Suprapubic skin (tissue), 4 donors: ENCODE measurements at places on chromosomes 3 and 15. TPM values are rescaled to one million over a fixed set of nuclear protein-coding genes. Genes with fewer than 3 reads are reported as not detected.

Gene GOLGA8J
- not detected for total RNA-seq

- no peak for DNase-seq
Observed at GRCh38 chr3:71979175-71979574, 194.2 kb upstream of the PROK2 start.

DNA sequence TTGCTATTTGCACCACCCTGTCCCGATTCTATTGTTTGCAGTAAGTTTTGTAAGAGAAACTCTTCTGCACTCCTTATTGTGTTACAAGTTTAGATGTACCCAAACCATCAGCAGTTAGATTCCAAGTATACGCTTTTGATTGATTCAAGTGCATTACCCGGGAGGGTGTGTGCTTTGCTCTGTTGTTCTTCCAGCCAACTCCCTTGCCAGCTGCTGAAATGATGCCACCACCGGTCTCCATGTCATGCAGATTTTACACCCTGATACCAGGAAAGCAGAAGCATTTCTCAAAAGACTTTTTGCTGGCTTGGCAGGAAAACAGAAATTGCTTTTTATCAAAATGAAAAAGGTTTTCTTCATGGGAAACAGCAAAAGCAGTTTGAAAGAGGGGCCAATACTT lies 1006.6 kb upstream of the CFAP20DC start:
- no peak for DNase-seq

Gene BTLA
- not detected for total RNA-seq

Gene INKA1
- total RNA-seq, result 32.7 TPM

GRCh38 chr15:66171841-66172240 lies 81.7 kb downstream of the MEGF11 start:
- DNase-seq, result no peak

DNA sequence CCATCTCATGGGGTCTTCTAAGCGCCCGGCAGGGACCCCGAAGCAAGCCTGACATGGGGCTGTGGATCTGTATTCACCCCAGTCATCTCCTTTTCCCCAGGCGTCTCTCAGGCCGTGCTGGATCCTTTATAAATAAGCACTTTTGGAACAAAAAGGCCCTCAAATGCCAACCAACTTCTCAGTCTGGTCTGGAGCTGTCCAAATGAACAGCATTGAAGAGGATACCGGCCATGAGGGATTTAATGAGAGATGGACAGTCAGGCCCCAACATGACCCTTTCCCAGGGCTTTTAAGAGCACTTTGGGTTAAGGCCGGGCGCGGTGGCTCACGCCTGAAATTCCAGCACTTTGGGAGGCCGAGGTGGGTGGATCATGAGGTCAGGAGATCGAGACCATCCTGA lies 89.2 kb upstream of the SPATA12 start:
- no peak for DNase-seq

Gene TERC
- total RNA-seq, result 45.8 TPM

- DNase-seq, result no peak
Observed at GRCh38 chr3:128174675-128175590, 21.7 kb downstream of the EEFSEC start.

DNA sequence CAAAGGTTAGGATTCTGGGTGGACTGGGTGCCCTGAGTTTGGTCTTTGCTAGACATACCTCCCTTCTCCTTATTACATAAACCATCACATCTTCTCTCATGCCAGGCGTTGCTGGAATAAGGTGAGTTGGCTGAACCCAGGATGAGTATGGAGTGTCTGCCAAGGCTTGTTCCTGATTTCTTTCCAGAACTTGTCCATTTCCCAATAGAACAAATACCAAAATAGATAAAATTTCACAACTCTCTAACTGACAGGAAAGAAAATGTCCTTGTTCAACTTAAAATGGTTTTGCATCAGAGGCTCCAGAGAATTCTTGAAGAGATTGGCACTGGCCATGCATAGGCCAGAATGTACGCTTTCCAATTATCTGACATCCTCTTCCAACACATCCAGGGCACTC lies 291.9 kb downstream of the IGSF11 start:
- DNase-seq, result no peak

- no peak for DNase-seq
Observed at GRCh38 chr15:23854203-23854911, 167.3 kb upstream of the NDN start.

DNA sequence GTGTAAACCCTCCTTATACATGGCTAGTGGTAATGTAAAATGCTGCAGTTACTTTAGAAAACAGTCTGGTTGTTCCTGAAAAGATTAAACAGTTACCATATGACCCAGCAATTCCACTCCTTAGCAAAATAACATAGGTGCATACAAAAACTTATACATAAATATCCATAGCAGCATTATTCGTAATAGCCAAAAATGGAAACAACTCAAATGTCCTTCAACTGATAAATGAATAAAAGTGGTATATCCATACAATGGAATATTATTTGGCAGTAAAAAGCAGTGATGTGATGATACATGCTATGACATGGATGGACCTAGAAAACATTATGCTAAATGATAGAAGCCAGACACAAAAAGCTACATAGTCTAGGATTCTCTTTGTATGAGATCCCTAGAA lies 31.6 kb upstream of the SIN3A start:
- no peak for DNase-seq

Gene SCG5
- total RNA-seq, result not detected

Gene RASL12
- 7.2 TPM for total RNA-seq

GRCh38 chr3:48014358-48014757 lies 1.9 kb downstream of the MAP4 start:
- DNase-seq, result no peak

Gene EMC7
- total RNA-seq, result 37.5 TPM

DNA sequence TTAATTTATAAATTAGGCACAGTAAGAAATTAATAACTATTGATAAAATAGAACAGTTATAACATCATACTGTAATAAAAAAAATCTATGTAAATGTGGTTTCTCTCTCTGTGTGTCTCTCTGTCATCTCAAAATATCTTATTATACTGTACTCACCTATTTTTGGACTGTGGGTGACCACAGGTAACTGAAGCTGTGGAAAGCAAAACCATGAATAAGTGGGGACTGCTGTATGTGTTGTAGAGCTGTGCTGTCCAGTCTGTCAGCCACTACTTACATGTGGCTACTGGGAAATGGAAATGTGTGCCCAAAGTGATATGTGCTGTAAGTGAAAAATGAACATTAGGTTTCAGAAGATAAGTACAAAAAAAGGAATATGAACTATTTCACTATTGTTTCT lies 145.5 kb downstream of the CNTN4 start:
- no peak for DNase-seq

Gene MORC1
- not detected for total RNA-seq

Gene AQP9
- total RNA-seq, result 49.0 TPM

DNA sequence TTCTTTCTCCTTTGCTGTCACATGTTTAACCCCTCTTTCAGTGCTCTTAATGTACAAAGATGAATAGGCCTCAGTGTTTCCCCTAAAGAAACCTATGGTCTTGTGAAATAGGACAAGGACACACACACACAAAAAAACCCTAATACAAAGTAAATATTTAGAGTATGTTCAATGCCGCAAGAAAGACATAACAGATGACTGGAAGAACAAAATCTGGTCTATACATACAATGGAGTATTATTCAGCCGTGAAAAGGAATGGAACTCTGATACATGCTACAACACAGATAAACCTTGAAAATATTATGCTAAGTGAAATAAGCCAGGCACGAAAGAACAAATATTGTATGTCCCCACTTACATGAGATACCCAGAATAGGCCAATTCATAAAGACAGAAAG lies 123.1 kb downstream of the ADAM10 start:
- no peak for DNase-seq

DNA sequence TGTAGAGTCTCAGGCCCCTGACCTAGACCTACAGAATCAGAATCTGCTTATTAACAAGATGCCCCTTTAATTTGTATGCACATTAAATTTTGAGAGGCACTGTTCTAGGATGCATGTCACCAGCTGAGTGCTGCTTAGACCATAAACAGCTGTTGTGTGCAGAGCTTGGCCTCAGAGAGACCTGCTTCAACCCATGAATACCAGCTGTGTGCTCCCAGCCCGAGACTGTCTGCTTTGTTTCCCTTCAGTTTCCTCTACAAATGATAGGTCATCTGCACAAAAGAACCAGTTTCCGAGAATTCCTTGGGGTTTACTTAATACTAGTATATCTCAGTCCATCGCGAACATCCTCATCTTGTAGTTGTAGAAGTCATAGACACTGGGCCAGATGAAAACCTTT lies 158.5 kb upstream of the PFN2 start:
- no peak for DNase-seq

- no peak for DNase-seq
Observed at GRCh38 chr3:133758964-133759739, 13.0 kb downstream of the TF start.

Gene PSMA4
- 105 TPM for total RNA-seq

DNA sequence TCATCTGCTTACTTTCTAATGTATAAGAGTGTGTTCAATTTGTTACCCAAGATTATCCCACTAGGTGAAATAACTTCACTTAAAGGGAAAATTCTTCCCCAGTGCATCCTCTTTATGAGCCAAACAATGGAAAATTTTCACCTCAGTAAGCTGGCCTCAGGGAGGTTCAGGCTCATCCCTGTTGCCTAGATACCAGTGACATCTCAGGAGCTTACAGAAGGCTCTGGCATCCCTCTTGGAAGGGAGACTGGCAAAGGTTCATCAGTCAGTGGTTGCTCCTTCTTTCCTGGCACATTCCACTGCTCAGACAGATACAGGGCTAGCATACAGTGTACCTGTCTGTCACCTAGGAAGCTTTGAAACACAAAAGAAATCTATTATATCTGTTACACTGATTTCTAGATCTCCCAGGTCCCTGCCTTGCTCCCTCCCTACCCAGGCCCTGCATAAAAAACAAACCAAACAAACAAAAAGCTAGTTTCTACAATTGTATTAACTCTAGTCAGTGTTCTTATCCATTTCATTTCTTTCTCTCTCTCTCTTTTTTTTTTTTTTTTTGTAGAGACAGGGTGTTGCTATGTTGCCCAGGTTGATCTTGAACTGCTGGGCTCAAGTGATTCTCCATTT lies 1.7 kb downstream of the IP6K2 start:
- DNase-seq, result no peak

GRCh38 chr3:55601366-55602080 lies 114.4 kb upstream of the WNT5A start:
- no peak for DNase-seq

DNA sequence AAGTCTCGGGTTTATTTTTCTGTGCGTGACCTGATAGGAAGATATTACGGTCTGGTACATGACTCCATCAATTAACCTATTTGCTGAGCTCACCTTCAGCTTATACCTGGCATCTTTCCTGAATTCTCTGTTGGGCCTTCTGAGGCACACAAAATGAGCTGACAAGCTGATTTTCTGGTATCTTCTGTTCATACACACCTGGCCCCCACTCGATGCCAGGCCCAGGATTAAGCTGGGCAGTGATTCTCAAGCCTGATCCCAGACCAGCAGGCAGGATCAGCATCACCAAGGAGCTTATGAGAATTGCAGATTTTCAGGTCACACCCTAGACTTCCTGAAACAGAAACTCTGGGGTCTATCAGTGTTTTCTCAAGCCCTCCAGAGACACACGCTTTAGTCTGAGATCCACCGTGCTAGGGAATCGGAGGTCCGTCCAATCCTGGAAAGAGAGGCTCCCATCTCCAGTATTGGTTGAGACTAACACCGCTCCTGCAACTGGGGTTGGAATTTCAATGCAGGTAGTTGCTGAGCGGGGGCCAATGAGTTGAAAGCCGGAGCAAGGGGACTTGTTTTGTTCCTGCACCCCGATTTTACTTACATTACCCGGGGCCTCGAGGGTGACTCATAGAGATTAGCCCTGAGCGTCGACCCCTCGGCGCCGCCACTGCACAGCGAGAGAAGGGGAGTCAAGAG lies 636 bp upstream of the EIF1B start:
- DNase-seq, result no peak

GRCh38 chr3:169894110-169894509 lies 17.3 kb upstream of the SAMD7 start:
- no peak for DNase-seq
